ENCODE measurements at places on chromosomes 12 and 14. TPM values are rescaled to one million over a fixed set of nuclear protein-coding genes. Genes with fewer than 3 reads are reported as not detected.
A peak's percentile ranks its signal among the peaks of the same experiment; 100 is the strongest.

NTF3 gene
- 0.54 TPM for total RNA-seq

GRCh38 chr12:28872654-28873268 is 276.3 kb upstream of the FAR2 start:
- no peak for DNase-seq

- no peak for DNase-seq
Observed at GRCh38 chr12:30643366-30643765, 52.3 kb downstream of the IPO8 start.

DNA sequence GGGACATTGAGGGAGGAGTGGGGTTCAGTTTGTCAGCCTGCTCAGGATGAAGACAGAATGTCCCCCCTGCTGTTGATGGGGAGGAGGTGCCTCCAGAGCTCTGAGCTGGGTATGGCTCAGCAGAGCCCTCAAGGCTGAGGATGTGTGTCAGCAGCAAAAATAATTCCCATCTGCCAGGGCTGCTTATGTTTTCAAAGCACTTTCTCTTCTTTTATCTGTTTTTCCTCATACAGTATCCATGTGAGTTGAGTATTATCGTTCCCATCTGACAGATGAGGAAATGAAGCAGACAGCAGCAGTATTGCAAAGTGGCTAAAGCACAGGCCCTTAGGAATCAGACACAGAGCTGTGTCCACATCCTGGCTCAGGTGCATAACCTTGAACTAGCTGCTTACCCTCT is 94.1 kb downstream of the SLC8A3 start:
- no peak for DNase-seq

- DNase-seq, result peak; percentile 25
Observed at GRCh38 chr14:89110110-89110509, 285.7 kb downstream of the TTC8 start.

DNA sequence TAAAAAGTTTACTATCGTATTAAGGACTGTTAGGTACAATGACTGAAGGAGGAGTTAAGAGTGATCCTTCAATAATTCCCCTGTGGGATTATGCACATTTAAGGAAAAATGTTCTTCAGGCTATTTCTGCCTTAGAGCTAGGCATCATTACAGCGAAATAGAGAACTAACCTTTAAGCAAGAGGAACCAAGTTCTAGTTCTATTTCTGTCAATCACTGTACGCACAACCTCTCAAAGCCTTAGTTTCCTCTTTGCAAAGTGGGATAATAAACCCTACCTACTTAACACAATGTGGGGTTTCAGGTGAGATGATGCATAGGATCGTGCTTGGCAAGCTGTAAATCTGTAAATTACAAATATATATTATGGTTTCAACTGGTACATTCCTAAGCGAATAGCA is 15.4 kb downstream of the NTF3 start:
- no peak for DNase-seq

DNA sequence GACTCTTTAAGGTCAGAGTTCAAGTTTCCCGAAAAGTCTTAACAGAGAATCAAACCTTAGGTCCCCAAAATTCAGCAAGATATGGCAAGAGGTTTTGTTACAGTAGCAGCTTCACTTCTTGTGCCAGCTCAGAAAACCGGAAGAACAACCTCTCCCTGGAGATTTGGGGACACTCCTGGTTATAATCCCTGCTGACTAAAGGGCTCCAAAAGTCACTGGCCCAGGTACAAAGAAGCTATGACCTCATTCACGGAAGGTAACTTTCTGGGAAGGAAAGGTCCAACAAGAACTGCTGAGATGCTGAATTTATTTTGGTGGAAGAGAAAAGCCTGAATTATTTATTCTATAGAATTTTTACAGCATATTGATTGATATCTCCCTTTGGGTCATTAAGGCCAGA is 55.6 kb upstream of the DIO2 start:
- DNase-seq, result no peak

DNA sequence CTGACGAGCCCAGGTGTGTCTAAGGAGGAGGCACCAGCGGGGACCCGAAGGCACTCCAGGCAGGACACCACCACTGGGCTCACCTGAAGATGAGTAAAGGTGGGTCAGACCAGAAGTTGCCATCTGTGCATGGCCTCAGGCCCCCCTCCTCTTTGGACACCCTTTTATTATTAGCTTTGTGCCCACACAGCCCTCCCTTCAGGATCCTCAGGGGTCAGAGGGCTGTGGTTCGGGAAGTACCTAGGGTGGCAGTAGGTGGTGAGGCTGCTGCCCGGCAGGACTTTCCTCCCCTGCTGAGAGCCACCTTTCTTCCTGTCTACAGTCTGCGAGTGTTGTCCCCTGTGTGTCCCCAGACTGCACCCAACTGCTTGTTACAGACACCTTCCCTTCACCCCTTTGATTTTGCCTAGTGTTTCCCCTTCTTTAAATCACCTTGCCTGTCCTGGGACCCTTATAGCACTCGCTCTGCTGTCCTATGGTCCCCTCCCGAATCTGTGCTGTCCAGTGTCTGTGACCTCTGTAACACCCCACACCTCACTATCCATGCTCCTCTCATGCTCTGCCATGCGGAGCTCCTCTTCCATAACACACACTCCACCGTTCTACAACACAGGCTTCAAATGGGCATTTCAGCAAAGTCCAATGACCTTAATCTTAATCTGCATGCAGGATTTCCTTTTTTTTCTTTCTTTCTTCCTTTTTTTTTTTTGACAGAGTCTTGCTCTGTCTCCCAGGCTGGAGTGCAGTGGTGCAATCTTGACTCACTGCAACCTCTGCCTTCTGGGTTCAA is 25.7 kb downstream of the SOAT2 start:
- no peak for DNase-seq

GRCh38 chr12:92928962-92929915 is at the start of gene EEA1:
Gene EEA1, minus strand, starts transcription at chr12:92929295. Its CDS starts 229 bp downstream, at chr12:92929066.
- DNase-seq, result peak; percentile 98

DNA sequence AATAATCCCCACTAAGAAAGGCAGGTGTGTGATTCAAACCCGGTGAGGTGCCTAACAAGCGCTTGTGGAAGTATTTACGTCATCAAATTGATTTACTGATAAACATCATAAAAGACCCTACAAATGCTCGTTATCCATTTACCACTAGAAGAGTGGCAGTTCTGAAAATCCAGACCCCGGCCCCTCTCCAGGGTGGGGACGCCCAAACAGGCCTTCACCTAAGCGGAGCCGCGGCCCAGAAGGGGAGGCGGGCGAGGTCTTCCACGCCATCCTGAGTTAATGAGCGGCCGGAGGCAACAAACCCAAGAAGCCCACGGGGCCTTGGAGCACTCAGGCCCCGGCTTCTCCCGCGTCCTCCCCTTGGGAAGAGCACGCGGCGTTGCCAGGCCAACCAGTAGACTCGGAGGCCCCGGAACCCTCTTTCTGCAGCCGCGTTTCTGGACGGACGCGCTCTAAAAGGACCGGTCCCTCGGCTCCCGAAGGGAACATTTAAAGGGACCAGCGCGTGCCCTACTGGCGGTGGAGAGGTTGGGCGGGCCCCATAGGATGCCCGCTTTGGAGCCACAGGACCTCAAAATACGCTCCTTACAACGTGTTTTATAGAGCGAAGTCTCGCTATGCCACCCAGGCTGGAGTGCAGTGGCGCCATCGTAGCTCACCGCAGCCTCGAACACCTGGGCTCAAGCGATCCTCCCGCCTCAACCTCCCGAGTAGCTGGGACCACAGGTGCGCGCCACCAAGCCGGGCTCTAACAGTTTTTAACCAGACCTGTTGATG is 3.5 kb downstream of the PTPN21 start:
- DNase-seq, result peak; percentile 90
